ENCODE measurements at places on chromosomes 2 and 18.
A peak's percentile ranks its signal among the peaks of the same experiment; 100 is the strongest.

DNA sequence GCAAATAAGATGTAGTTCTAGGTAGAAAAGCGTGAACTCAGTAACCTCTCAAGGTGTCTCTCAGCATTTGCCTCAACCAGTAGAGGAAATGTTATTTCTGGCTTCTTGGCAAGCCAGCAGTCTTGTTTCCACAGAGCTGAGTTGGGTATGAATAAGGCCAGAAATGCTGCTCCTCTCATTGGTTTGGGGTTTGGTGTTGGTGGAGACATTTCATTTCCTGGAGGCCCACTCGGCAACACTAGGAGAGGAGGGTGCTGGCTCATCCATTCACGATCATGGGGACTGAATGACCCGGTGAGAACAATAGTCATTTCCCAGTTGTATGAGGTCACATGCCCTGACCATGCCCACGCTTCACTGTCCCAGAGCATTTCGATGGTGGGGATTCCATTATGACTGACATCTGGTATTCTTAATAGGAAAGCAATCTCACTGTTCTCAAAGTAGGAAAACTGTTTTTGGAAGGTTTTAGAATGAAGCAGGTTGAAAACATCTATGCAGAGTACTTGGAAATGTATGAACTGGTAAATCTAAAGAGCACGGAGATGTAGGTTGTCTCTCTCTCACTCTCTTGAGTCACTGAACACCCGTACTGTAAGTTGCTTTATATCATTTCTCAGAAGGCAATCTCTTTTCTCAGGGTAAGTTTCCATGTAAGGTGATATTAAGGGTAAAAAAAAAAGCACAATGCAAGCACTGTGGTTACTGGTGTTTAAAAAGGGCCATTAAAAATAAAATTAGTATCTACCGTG, 37.1 kb upstream of the CTLA4 start:
- no peak for DNase-seq

- DNase-seq: peak; percentile 16
Observed at GRCh38 chr2:217410681-217410960, 550.8 kb upstream of the TNP1 start.

GRCh38 chr2:238754259-238754658, 93.6 kb upstream of the TWIST2 start:
- no peak for DNase-seq

- no peak for DNase-seq
Observed at GRCh38 chr2:181312515-181312927, 144.7 kb upstream of the ITGA4 start.

DNA sequence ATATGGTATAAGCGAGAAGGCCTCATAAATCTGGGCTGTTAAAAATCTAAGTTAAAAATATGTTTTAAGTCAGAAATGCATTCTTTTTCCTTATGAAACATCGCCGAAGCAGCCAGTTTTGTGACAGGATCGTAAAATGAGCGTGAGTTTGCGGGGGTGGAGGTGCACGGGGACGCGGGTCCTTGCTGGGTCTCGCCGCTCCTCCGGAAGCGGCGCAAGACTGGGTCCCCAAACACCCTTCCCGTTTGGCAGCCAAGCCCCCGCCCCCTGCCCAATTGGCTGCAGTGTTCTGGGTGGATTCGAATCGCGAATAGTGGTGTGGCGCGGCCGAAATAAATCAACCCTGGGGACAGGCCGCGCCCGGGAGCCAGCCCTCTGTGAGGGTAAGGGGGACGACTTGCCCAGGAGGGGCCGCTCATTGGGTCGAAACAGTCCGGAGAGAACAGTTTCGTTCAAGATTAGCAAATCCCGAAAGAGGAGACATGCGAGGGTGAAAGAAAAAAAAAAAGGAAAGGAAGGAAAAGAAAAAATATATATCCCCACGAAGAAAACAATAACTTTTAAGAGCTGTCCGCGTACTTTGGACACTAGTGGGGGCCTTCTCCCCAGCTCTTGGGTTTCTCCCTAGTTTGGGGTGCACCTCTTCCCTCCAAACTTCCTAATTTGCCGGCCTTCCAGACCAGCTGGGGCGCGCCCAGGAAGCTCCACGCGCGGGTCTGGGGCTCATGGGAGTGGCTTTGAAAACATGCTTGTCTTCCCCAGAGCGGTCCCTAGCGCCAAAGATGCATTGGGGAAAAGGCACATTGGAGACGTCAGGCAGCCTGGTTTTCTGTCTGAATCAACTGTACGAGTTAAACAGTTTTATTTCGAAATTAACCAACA, 3.1 kb upstream of the GATA6 start:
- no peak for DNase-seq

- no peak for DNase-seq
Observed at GRCh38 chr18:61856678-61857077, 36.1 kb downstream of the RNF152 start.

DNA sequence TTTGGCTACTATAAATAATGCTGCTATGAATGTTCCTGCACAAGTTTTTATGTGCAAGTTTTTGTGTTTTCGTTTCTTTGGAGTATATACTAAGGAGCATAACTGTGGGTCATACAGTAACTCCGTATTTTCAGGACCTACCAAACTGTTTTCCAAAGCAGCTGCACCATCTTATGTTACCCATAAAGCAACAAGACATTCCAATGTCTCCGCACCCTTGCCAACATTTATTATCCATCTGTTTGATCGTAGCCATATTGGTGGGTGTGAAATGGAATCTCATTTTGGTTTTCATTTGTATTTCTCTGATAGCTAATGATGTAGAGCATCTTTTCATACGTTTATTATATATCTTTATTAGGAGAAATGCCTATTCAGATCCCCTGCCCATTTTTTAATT, 13.8 kb downstream of the TMEM131 start:
- DNase-seq: no peak

GRCh38 chr2:68469935-68470334, 2.5 kb downstream of the APLF start:
- DNase-seq: no peak

DNA sequence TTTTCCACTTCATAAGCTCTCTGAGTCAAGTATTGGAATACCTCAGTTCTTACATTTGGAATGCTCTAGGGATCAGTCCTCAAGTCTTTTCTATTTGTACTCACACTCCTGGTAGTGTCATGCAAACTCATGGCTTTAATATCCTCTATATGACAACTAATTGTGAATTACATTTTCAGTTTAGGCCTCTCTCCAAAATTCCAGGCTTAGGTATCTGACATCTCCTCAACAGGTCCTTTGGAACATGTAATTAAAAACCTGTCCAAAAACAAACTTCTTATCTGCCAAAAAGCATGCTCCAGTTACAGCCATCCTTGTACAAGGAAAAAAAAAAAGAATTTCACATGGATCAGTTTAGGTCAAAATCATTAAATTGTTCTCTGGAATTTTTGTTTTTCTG, 1336.2 kb upstream of the NRXN1 start:
- DNase-seq: no peak

GRCh38 chr18:6366776-6367175, 47.9 kb downstream of the L3MBTL4 start:
- DNase-seq: no peak

- no peak for DNase-seq
Observed at GRCh38 chr2:110843496-110843895, 111.1 kb downstream of the ACOXL start.

- no peak for DNase-seq
Observed at GRCh38 chr18:46037512-46038305, 34.4 kb downstream of the PSTPIP2 start.

DNA sequence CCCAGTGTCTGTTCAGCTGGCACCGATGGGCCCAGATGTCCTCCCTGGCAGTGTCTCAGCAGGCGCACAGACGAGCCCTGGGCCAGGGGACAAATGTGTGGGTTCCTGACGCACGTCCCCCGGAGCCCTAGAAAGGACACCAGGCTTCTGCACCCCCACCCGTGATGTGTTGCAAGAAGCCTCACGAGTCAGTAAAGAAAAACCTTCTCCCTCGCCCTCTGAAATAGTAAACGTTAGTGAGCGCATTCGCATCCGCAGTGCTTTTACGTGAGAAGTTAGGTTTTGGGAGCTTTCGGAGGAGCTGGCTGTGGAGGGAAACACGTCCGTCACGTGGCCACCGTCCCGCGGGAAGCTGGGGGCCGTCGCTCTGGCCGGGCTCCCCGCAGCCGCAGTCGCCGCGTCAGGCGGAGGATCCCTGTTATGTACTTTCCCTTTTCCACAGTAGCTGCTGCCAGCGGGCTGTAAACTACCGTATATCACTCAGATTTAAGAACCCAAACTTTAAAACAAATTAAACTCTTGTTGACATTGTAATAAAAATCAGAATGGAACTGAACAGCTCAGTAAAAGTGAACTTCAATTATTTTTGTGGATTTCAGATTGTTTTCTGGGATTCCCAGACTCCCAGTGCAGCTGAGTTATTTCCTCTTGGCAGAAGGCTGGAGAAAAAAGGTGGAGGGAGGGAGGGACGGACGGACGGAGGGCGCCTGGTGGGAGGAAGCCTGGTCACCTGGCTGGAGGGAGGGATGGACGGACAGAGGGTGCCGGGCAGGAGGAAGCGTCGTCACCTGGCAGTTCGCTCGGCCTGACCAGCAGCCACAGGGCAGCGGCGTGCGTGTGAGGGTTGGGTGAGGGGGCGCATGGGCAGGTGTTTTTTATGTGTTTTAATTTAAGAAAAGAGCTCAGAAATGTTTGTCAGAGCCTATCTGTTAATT, 112.1 kb downstream of the NFATC1 start:
- no peak for DNase-seq

DNA sequence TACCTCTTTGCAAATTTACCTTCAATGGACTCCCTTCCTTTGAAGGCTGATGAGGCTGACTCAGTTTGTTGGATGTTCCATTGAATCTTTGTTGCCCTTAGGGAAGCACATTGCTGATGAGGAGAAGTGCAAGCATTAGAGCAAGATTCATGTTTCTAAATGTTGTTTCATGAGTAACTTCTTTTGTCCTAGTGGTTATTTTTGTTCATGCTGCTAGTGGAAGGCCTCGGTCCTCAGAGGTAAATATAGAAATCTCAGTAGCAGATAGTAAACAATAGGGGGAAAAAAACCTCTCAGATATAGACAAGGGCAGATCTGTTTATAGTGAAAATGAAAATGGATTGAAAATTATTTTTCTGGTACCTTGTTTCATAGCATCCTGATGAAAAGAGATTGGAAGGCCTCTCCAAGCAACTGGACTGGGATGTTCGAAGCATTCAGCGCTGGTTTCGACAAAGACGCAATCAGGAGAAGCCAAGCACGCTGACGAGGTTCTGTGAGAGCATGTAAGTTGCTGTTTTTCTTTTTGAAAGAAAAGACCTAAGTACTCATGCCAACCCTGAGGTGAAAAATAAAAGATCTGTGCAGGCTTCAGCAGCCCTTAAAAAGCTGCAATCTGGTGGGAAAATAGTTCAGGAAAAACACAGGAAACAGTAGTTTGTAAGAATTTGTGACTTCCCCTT, 104.9 kb downstream of the CERS6 start:
- no peak for DNase-seq

- DNase-seq: no peak
Observed at GRCh38 chr2:32008805-32009515, 1.8 kb downstream of the MEMO1 start.

GRCh38 chr18:40313030-40313642, 1641.9 kb upstream of the PIK3C3 start:
- no peak for DNase-seq

DNA sequence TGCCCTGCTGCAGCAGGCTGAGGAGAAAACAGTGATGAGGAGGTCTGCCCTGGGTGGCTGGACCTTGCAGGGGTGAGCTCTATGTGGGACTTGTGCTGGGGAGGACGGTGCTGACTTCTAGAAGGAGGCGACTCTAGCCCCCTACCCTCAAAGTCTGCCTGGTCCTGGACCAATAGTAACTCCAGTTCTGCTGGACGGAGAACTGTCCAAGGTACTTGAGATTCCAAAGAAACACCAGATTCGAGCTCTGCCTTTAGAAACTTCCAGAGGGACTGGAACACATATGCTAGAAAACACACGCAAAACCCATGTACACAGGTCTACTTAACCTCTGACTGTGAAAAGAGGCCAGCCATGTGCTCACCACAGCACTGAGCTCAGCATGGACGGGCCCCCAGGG, 260.6 kb downstream of the TWIST2 start:
- DNase-seq: no peak

DNA sequence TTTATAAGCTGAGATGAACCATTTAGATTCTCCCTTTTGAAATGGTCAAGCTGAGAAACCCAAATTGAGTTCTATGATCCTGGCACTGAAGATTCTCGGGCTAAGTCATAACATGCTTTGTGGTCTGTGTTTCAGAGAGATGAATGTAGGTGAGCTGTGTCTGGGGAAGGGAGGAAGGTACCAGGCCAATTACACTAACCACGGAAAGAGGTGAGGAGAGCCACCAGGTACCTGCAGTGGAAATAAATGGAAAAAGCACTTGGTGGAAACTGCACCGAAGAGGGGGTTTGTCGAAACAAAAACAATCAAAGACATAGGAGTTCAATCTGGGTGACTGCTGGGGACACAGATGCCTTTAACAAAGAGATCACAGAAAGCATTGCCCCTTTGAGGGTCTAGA, 963 bp upstream of the MRPL44 start:
- no peak for DNase-seq

- no peak for DNase-seq
Observed at GRCh38 chr2:4134551-4135550, 431.5 kb downstream of the DCDC2C start.

DNA sequence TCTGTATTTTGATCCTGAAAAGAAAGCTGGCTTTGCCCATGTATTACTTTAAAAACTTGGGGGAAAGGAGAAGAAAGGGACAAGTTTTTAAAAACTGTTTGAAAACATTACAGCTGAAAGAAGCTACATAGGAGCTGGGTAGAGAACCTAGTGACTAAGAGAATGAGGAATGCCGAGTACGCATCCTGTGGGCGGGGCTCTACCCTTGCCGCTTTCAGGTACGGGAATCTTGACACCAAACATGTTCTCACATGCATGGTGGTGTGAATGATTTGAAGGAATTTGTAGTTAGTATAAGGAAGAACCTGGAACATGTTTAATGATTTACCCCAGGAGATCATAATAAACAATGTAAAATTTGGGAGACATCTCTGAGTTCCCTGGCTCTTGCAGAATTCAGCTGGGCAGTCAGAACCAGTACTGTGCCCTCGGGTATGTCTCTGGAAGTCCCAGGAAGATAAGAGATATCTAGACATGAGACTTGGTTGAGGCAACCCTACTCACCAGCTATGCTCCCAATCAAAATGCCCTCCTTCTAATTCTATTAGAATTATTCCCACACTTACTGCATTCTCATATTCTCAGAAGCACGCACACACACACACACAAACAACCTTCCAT, 16.5 kb upstream of the TGFA start:
- no peak for DNase-seq

DNA sequence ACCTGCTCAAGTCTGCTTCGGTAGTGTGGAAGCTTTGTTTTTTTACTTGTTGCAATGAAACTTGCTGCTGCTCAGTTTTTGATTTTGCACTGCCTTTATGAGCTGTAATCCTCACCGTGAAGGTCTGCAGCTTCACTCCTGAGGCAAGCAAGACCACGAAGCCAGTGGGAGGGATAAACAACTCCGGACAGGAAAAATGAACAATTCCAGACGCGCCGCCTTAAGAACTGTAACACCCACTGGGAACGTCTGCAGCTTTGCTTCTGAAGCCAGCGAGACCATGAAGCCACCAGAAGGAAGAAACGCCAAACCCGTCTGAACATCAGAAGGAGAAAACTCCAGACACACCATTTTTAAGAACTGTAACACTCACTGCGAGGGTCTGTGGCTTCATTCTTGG, 245.7 kb upstream of the REG3G start:
- DNase-seq: no peak

Data from NCI-H446 treated with DMSO at 0.1 percent for 48 hours (cell line).